ENCODE measurements at places on chromosomes 1 and 21.

GRCh38 chr1:47755101-47755990 lies 241.8 kb downstream of the TRABD2B start:
- no peak for DNase-seq

DNA sequence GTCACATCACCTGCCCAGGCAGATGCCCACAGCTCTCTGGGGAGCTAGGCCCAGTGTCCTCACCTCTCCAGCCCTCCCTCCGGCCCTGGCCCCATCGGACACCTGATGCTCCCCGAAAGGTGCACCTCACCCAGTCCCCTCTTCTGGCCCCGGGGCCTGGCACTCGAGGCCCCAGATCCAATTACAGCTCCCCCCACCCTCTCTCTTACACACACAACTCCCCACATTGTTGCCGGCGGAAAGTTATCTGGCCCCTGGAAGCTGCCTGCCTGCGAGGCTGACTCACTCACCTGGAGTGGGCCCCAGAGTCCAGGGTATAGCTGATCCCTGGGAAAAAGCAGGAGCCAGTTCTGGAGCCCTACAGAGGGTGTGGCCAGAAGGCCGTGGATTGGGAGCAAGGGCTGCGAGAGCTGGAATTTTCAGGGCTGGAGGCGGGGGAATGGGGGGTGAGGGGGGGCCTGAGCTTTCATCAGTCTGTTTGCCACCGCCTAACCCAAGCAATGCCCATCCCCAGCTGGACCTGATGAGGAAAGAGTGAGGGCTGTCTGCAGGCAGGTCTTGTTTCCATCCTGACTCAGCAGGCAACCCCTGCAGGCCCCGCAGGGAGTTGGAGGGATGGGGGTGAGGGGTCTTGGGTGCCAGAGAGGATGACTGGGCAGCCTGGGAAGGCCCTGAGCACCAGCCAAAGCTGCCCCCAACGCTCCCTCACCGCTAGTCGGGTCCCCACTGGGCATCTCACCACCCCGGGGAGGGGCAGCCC lies 948 bp downstream of the FBXO2 start:
- DNase-seq = no peak

GRCh38 chr1:248009681-248010080 lies 3.8 kb upstream of the OR2L5 start:
- no peak for DNase-seq

- no peak for DNase-seq
Observed at GRCh38 chr1:82485591-82486369, 685.0 kb downstream of the ADGRL2 start.

GRCh38 chr1:24555591-24556413 lies at the start of gene NCMAP:
NCMAP (plus strand) TSS chr1:24556087; CDS start chr1:24595431, 39,344 bp downstream.
- peak; percentile 42 for DNase-seq

GRCh38 chr1:200488375-200489165 lies 78.7 kb upstream of the ZNF281 start:
- peak; percentile 34 for DNase-seq

DNA sequence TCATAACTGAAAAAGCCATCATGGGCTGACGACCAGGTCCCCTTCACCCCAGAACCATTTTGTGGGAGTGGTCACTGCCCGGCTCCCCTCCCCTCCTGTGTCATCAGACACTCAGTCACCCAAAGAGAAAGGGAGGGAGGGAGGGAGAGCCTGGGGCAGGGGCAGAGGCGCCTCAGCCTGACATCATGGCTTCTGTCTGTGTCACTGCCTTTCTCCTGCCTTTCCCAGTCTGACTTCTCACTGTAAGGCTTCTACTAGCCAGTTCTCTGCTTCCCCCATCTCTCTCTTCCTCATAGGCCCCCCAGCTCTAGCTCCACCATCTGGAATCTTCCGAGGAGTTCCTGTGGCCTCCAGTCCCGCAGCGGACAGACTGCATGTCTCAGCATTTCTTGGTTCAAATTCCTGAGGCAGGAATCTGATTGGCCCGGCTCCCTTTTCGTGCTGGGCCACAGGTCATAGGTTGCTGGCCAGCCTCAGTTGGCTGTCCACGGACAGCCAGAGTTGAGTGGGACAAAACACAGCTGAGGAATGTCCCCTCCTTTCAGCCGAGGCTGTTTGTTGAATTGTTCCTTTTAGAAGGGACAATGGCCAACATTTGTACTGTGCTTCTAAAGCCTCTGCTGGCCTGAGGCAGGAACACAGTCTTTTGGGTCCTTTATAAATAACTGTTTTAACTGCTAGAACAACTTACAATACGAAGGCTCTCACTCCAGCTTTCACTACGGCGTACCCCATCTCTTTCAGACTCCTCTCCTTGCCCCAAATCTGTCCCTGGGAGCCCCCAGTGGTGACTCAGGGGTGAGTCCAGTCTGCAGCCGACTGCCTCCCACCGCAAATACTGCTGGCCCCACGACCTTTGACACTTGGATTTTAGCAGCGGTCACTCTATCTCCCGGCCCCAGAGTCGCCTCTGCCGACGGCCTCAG lies 18.7 kb upstream of the KANK4 start:
- DNase-seq = no peak

GRCh38 chr1:77655431-77655974 lies 27.0 kb downstream of the ZZZ3 start:
- DNase-seq = no peak

- DNase-seq = no peak
Observed at GRCh38 chr1:220368352-220369265, 96.4 kb upstream of the RAB3GAP2 start.

GRCh38 chr21:29208682-29209059 lies 78.2 kb downstream of the MAP3K7CL start:
- DNase-seq = no peak

GRCh38 chr1:12276225-12276624 lies 46.4 kb downstream of the VPS13D start:
- no peak for DNase-seq

DNA sequence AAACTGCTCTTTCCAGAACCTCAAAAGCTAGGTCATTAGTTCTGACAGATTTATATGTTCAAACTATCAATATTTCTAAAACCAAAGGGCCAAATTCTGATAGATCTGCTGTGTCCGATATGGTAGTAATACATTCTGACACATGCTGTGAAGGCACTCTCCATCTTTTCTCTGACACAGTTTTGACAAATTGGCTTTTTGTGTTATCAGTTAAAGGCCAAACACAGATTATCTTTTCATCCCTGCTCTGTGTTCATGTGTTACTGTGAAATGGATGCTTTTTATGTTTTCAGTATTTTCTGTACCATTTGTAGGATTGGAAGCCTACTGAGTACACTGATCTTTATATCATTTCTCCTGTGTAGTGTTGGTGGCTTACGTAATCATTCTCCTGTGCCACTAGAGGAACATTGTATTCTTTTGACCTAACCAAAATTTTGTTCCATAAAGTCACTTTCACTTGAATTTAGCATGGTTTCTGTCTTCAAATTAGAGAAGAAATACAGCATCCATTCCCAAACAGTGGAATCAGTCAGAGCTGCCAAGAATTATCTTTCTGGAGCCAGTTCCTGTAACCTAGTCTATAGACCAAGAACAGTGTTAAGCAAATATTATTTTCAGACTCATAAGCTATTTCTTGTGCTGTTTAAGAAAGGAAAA lies 137.2 kb downstream of the ADGRL2 start:
- DNase-seq = no peak

GRCh38 chr1:204198348-204199340 lies 2.4 kb upstream of the KISS1 start:
- no peak for DNase-seq

- no peak for DNase-seq
Observed at GRCh38 chr1:78325293-78325692, 165.5 kb upstream of the PTGFR start.

- DNase-seq = no peak
Observed at GRCh38 chr1:59510249-59510648, 213.4 kb downstream of the FGGY start.

DNA sequence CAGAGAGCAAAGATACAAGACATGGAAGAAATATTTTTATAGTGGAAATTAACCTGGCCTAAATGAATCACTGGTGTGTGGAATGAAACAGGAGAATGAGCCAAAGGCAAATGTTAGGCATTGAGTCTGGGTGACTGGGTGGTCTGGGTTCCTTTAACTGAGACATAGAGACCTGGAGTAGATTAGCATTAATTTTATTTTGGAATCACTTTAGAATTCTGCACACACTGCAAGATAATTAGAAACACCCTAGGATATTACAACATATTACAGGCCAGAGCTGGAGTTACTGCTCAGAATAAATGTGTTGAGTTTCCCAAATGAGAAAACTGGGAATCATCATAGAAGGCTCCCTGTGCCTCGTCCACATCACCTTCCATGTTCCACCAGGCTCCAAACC lies 85.5 kb downstream of the PLPPR5 start:
- DNase-seq = no peak

GRCh38 chr1:168719306-168720111 lies 9.5 kb downstream of the DPT start:
- no peak for DNase-seq

DNA sequence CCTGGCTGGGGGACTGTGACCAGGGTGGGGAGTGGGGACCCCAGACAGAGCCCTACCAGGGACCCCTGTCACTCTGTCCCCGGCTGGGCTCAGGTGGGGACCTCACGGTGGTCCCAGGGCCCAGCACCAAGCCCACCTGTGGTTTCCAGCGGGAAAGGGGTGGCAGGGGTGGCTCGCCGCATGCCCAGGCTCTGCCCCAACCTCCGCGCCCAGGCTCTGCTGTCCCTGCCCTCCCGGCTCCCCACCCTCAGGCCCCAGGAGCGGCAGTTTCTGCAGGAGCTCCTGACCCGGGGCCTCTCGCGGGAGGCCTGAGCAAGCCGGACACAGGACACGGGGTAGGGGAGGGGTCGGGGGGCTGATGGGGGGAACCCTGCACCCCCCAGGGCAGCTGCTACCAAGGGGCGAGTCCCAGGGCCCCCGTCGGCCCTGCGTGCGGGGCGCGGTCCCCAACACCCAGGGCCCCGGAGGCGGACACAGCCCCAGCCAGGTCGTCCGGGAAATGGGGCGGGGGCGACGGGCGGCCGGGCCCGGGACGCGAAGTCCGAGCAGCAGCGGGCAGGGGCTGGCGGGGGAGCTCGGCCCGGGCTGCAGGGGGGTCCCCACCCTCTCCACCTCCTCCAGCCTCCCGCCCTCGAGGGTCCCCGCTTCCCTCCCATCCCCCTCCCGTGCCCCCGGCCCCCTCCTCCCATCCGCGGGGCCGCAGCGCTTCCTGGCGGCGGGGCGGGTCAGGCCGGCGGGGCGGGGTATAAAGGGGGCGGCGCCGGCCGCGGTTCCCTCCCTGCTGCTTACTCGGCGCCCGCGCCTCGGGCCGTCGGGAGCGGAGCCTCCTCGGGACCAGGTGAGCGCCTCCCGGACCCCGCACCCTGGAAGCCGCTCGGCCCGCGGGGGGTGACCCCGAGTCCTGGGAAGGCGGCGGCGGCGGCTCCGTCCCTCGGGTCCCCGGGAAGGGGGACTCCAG lies at the start of gene COL6A2:
TSS of gene COL6A2 (plus strand) at position 777 of the 958 bp plus-strand sequence.
- DNase-seq = peak; percentile 47

- peak; percentile 29 for DNase-seq
Observed at GRCh38 chr1:240492832-240493440, 119.0 kb downstream of the GREM2 start.

- no peak for DNase-seq
Observed at GRCh38 chr1:12604114-12604874, 13.7 kb downstream of the DHRS3 start.

- no peak for DNase-seq
Observed at GRCh38 chr1:27525296-27526272, 35.6 kb upstream of the WASF2 start.

GRCh38 chr1:245961137-245961540 lies 545.9 kb downstream of the SMYD3 start:
- no peak for DNase-seq

GRCh38 chr1:65174585-65174984 lies 26.6 kb downstream of the AK4 start:
- no peak for DNase-seq

- no peak for DNase-seq
Observed at GRCh38 chr1:43339584-43340232, 2.1 kb downstream of the MPL start.

DNA sequence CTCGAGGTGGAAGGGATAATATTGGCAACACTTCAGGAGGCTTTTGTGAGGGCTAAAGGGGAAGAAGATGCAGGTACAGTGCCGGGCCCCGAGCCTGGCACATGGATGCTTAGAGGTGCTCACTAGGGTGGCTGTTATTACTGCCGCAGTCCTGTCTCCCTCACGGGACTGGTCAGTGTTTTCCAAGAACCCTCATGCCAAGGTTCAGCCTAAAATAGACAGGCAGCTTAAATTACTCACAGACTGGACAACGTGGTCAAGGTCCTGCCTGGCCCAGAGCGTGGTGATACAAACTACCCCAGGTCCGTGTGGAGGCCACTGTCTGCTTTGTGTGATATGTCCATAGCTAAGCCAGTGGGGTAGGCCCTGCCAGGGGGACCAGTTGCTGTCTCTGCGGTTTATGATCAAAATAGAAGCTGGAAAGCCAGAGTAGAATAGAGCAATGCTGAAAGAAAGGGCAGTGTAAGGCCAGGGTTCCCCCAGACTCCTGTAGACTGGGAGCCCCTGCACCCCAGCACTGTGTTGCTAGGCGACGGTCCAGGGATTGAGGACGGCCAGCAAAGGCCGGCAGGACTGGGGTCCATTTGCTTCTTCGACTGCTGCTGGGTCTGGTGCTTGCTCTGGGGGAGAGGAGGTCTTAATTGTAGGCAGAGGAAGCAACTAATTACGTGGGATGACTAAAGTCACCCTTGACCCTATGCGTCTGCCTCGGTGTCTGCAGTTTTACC lies 36.1 kb downstream of the ELAPOR1 start:
- no peak for DNase-seq

GRCh38 chr1:185862235-185862634 lies 128.0 kb downstream of the HMCN1 start:
- no peak for DNase-seq

- no peak for DNase-seq
Observed at GRCh38 chr21:42461185-42461520, 34.9 kb downstream of the RSPH1 start.

DNA sequence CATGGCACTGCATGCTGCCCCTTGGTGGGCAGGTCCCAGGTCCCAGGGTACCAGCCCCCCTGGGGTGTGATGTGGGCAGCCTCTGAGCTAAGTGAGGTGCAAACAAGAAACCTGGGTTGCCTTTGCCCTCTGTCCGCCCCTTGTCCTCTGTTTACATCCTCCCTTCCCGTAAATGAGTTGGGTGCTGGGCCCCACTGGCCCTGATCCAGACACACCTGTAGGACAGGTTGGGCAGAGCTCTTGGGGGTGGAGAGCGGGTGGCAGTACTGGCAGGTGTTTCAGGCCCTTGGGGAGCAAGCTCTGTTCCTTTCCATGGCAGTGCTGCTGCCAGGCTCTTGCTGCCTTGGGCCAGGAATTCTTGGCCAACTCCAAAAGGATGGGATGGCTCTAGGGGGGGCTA lies 35.8 kb downstream of the ELF3 start:
- DNase-seq = no peak

- no peak for DNase-seq
Observed at GRCh38 chr1:95021119-95021518, 51.6 kb downstream of the ALG14 start.

- no peak for DNase-seq
Observed at GRCh38 chr1:31548534-31548906, 27.8 kb upstream of the TINAGL1 start.

- no peak for DNase-seq
Observed at GRCh38 chr21:41067709-41068108, 100.3 kb upstream of the BACE2 start.

Measured in progenitor cell of endocrine pancreas (in vitro differentiated cells).